ENCODE measurements at places on chromosomes 6 and 20. TPM values are rescaled to one million over a fixed set of nuclear protein-coding genes. Genes with fewer than 3 reads are reported as not detected.

The LY6G5C gene
- 2.1 TPM for total RNA-seq

The PLG gene
- total RNA-seq = not detected

The RGS17 gene
- not detected for total RNA-seq

The EFCAB8 gene
- total RNA-seq = 0.94 TPM

The MYT1 gene
- not detected for total RNA-seq

The OPN5 gene
- not detected for total RNA-seq

The L3MBTL1 gene
- total RNA-seq = 7.9 TPM

The RHAG gene
- total RNA-seq = not detected

The CDH26 gene
- 0.47 TPM for total RNA-seq

DNA sequence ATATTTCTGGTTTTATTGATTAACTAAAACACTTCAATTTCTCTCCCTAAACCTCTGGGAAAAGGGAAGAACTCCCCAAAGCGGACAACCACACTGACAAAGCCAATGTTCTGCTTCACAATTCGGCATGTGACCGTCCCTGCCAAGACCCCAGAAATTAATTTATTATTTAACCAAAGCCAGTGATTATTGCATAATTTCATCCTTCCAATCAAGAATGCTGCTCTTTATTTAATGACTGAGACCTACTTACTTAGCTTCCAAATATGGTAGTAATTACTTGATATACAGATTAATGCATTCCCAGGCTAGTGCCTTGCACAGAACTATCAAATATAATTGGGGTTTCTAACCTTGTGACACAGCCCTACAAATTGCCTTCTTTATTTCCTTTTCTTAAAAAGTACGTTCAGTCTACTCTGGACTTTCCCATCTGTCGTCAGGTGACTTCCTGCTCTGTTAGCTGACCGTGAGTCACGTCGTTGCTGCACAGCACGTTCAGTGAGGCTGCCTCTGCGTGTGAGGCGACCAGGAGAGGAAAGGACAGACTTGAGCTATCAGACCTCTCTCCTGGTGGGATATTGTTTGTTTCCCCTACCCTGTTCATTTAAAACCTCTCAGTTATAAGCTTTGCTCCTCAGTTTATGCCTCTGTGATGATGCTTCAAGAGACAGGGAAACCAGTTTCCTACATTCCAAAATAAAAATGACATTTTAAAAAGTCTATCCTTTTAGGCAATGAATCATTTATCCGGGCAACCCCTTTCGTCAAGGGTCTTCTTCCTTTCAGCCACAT, 55.7 kb upstream of the TNFAIP3 start:
- H3K36me3 ChIP-seq = peaks cover 10% of the 10 kb centered on the region
- peaks cover 37% of the 10 kb centered on the region for H3K4me1 ChIP-seq
- peak overlapping the region; percentile 85 for H3K27ac ChIP-seq
- peak overlapping the region; percentile 20 for H3K4me3 ChIP-seq
- H3K27me3 ChIP-seq = no peaks in the 10 kb centered on the region

DNA sequence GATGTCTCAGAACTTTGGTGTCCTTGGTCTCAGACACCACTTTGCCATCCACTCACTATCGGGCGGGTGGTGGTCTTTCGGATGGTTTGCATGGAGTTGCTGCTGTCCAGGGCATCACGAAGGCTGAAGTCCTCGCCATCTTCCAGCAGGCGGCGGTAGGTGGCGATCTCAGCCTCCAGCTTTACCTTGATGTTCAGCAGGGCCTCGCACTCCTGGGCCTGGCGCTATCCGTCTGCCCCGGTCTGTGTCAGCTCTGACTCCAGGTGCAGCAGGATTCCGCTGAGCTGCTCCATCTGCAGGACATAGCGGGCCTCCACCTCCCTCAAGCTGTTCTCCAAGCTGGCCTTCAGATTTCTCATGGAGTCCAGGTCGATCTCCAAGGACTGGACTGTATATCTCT, 36.0 kb downstream of the ZNF311 start:
- H3K27me3 ChIP-seq = peaks cover 30% of the 10 kb centered on the region
- no peak overlapping the region for H3K4me3 ChIP-seq
- no peaks in the 10 kb centered on the region for H3K4me1 ChIP-seq
- DNase-seq = no peak

DNA sequence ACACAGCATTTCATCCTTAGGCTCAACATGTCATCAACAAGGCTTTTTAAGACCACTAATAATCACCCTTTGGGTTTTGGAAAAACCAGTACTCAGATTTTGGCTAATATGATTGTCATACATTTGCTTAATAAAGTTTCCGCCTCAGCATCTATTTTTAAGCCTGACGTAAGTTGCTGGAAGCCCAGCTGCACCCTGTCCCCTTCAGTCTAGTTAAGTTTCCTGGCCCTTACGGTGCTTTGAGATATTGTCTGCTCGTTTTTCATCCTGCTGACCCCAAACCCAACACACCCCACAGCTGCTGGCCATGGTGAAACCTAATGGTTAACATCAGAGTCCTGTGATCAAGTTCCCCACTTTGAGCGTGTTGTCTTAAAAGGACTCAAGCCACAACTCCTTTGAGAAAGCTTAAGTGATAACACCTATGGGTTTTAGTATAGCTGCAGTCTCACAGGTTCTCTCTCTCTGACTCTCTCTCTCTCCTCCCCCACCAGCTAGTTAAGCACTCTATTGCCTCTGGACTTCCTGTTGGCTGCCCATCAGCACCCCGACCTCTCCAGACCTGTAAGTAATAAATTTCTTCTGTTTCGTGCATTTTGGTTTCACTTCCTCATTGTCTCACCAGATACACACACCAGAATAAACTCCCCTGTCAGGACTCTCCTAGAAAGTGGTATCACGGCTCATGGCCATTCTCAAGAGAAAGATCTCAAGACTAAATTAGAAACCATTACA, 802.0 kb downstream of the C6orf118 start:
- no peaks in the 10 kb centered on the region for H3K27me3 ChIP-seq
- DNase-seq = no peak
- no peaks in the 10 kb centered on the region for H3K36me3 ChIP-seq
- no peaks in the 10 kb centered on the region for H3K4me1 ChIP-seq
- H3K4me3 ChIP-seq = no peak overlapping the region

All from activated CD4-positive, alpha-beta T cell treated with anti-CD3 and anti-CD28 coated beads, Interleukin-2, amount 10 ng/mL, durations not matched to agents 7 days and 5 days (primary cell).